ENCODE measurements at places on chromosomes 3 and 15.

- no peak for DNase-seq
These were observed 150.1 kb downstream of the FGF12 start for GRCh38 chr3:192577271-192577670.

DNA sequence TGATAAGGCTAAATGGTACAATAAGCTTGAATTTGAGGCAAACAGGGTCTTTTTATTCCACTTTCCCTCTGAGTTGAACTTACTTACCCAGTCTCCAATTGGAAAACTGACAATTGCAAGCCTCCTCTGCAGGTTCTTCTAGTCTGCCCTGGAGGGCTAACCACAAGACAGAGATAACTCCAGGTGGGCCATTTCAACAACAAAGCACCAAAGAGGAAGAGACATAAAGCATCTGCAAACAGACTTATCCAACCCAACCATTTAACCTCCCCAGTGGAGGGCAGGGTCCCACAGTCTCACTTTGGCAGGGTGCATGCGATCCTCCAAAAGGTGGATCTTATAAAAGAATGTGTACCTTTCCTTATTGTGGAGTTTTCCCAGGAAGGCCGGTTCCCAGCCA, 525.8 kb downstream of the DIPK2A start:
- no peak for DNase-seq

GRCh38 chr15:35281515-35281914, 196.4 kb upstream of the NANOGP8 start:
- DNase-seq, result peak; percentile 84

GRCh38 chr3:42582474-42583070, 805 bp upstream of the SEC22C start:
- DNase-seq, result no peak

GRCh38 chr3:131738095-131738494, 235.3 kb upstream of the MRPL3 start:
- no peak for DNase-seq

GRCh38 chr15:58069008-58069407, 3.5 kb upstream of the ALDH1A2 start:
- DNase-seq, result no peak

GRCh38 chr3:167750272-167750971, 14.9 kb downstream of the SERPINI1 start:
- no peak for DNase-seq

GRCh38 chr3:117322866-117323265, 613.3 kb downstream of the TUSC7 start:
- DNase-seq, result peak; percentile 27

GRCh38 chr3:23288715-23289114, 85.6 kb downstream of the UBE2E2 start:
- DNase-seq, result no peak

GRCh38 chr15:44289259-44289790, 806 bp downstream of the GOLM2 start:
- DNase-seq, result peak; percentile 1

DNA sequence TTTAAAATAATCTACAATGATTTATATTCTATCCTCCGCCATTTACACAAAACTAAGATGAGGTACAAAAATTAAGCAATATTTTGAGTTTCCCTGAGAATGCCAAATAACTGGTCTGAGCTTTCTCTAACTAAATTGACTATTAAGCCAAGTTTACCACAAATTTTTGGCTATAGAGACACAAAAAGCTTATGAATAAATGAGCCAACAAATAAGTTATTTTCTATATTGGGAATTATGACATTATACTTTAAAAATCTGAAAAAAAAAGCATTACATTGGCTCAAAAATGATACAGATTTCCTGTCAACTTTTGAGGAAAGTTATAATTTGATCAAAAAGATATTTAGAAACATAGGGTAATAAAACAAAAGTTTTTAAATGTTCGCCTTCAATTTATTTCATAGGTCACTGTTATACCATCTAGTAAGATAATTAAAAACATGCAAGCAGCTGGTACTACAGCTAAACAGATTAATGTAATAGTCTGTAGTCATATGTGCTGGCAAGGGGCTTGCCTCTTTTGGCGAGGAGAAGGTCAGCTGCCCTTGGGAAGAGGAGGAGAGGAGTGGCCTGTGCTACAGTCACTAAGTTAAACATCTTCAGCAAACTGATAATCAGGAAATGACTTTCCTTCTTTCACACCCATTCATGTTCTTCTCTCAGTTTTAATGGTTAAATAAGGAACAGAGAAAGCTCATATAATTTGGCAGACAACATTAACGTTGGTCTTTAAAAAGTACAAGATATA, 318.5 kb downstream of the TBC1D5 start:
- DNase-seq, result no peak

- DNase-seq, result no peak
These were observed 120.1 kb downstream of the VGLL4 start for GRCh38 chr3:11523572-11524101.

DNA sequence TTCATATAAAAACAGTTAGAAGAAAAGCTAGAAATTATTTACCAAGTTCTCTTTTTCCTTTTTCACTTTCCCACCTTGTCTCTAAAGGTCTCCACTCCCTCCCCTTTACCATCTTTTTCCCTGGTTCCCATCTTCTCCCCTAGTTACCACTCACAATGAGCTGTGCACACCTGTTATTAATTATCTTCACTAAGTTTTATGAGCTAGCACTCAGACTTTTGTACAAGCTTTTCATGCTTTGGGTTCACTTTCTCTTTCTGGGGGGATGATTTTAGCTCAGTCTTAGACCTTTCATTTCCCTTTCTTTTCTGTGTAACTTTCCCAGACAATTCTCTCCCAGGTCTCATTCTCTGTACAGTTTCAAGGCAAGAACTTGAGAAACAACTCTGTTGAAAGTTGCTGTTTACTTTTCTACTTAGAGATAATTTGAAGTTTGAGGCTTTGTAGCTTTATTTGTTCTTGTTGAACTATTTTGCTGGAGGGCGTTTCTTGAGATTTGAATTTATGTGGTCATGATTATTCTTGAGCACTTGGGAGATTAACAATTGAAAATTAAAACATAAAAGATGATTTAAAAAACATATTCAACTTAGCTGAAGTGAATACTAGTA, 24.0 kb upstream of the AADAC start:
- DNase-seq, result peak; percentile 44

GRCh38 chr15:45225506-45226273, 26.3 kb upstream of the SLC28A2 start:
- DNase-seq, result no peak

GRCh38 chr3:182568261-182568660, 225.0 kb upstream of the ATP11B start:
- DNase-seq, result no peak

All from fibroblast of upper back skin (primary cell).